Activated T-helper 1 cell treated with anti-CD3 and anti-CD28 coated beads, Interleukin-2, amount 50 U/mL, for 16 hours (primary cell): ENCODE measurements at places on chromosomes 6 and 20.

DNA sequence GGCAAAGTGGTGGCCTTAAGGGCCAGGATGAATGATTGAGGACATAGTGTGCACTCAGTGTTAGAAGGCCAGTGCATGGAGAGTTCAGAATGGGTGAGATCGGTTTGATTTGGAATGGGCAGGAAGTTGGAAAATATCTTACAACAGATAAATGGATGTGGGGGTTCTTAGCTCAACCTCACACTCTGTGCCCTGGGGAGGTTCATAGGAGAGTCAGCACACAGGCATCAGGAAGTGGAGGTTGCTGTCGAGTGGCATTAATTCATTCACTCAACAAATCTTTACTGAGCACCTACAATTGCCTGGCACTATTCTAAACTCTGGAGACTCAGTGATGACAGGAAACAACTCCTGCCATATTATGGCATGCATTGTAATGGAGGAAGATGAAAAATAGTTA, 313.7 kb upstream of the SUPT3H start:
- no peak for DNase-seq

DNA sequence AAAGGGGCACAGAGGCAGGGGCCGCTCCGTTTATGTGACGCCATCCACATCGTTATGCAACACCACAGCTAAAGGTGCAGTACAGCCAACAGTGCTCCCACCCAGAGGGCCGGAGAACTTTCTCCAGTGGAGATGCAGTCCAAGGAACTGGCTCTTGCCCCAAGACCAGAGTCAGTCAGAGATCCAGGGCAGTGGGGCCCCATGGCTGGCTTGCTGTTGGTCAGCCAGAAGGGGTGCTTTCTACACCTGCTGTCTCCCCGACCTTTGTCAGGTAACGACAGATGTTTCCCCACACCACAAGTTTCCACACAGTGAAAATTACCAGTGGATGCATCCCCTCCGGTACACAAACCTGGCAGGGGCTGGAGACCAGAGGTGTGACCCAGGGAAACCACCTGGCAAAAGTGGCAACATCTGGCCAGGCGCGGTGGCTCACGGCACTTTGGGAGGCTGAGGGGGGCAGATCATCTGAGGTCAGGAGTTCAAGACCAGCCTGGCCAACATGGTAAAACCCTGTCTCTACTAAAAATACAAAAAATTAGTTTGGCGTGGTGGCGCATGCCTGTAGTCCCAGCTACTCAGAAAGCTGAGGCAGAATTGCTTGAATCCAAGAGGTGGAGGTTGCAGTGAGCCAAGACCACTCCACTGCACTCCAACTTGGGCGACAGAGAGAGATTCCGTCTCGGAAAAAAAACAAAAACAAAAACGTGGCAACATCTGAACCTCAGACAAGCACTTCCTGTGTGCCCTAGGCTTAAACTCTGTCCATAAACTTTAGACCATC, 34.9 kb downstream of the UBE2V1 start:
- no peak for DNase-seq

- DNase-seq: no peak
These were observed 114.6 kb upstream of the TAB2 start for GRCh38 chr6:149202952-149203351.

DNA sequence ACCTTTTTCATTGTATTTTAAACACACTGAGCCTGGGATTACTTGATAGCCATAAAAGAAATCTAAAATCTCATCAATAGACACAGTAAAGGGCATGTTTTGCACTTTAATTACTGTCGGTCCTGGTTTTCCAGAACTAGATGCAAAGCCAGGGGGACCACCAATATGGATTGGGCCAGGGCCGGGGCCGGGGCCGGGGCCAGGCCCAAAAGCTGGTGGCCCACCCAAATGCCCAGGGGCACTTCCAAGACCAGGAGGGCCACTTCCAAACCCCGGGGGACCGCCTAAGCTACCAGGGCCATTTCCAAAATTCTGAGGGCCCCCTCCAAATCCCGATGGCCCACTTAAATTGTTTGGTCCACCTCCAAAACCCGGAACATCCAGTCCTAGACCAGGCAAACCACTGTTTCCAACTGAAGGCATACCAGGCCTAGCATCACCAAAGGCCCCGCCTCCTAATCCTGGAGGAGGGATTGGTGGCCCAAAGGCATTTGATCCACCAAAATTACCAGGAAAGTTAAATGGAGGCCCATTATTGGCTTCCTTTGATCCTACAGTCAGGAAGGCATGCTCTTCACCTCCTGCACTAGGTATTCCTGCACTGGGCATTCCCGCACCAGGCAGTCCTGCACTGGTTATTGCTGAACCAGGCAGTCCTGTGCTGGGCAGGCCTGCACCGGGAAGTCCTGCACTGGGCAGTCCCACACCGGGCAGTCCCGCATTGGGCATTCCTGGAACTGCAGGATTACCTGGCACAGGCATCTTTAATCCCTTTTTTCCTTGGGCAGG, 11.9 kb downstream of the CPNE1 start:
- no peak for DNase-seq

DNA sequence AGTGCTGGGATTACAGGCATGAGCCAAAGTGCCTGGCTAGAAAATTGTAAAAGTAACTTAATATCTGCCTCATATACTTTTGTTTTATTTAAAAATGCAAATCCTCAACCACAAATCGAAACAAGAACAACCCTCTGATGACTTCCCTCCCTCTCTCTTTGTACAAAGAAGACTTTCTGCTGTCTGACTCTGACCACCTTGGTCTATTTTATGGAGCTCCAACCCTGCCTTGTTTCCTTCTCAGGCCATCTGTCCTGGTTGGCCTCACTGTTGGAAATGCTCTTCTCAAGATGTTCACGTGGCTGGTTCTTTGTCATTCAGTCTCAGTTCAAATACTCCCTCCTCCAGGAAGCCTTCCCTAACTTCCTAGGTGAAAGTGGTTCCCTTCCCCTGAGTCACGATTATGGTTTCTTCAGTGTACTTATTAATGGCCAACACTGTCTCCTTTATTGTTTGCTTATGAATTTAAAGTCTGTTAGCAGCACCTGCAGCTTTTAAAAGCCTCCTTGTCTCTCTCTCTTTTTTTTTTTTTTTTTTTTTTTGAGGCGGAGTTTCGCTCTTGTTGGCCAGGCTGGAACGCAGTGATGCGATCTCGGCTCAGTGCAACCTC, 151.5 kb upstream of the SALL4 start:
- no peak for DNase-seq

- DNase-seq: no peak
These were observed 10.8 kb upstream of the TAAR1 start for GRCh38 chr6:132669690-132670291.

GRCh38 chr6:133937909-133938308, 15.1 kb upstream of the TBPL1 start:
- DNase-seq: no peak

DNA sequence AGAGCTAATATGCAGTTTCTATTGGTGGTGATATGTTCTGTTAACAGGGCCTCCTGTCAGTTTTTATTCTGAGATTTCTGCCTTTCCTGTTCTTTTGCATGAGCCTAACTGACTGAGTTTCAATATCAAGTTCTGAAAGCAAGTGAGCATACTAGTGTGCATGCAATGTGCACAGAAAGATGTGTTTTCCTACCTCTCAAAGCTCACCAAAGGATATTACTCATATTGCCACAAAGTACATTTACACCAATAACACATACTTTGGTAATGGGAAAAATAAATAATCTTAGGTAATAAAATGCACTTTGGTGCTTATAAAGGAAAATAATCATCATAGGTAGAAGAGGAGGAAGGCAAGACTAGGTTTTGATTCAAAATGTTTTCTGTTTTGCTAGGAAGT, 195.0 kb downstream of the KHDC1L start:
- DNase-seq: no peak

GRCh38 chr6:150443621-150444020, 74.8 kb downstream of the IYD start:
- DNase-seq: no peak

DNA sequence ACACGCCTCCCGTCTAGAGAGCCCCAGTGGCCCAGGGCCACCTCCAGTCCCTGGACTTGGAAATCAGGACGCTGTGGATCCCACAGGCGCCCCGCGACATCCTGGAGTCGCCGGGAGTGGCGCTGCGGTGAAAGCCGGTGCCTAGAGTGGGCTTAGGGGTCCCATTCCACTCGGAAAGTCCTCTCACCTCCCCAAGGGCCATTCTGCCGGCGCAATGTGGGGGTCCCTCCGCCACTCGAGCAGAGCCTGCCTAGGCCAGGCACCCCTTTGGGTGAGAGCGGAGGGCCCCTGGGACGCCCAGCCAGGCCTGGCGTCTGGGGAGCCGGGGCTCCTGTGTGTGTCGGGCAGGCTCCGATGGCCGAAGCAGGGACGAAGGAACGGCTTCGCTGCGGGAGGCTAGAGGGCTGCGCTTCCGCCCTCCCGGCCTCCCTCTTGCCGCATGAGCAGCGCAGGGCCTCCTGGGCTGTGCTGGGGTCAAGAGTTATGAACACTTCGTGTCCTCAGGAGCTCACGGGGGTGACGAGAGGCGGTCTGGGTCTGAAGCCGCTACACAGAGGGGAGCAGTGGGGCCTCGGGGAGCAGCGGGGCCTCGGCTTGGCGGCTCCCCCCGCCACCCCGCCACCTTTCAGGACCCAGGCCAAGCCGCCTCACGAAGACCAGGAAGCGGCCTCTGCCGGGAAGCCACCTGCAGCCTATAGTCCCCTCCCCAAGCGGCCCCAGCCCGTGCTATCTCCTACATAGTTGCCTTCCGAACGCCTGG, 13.6 kb downstream of the POU3F2 start:
- no peak for DNase-seq

DNA sequence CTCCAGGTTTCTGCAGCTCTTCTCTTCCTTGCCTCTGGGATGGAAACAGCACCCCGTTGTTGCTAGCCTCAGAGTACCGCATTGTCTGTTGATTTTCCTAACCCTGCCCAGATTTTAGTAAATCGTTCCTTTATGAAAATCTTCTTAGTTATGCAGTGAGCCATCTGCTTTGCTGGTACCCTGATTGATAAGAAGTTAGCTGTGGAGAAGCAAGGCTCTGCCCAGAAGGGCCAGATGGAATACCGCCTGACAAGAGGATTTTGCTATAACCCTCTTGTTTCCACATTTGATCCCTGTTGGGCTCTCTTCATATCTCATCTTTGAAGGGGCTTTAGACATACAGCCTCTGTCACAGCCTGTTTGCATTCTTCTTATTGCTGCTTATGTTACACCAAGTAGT, 229.0 kb downstream of the CDKAL1 start:
- DNase-seq: no peak

- DNase-seq: no peak
These were observed 141.1 kb downstream of the PDSS2 start for GRCh38 chr6:107318100-107318736.

- DNase-seq: no peak
These were observed 59.7 kb downstream of the EYA4 start for GRCh38 chr6:133300896-133301295.

- no peak for DNase-seq
These were observed 28.4 kb upstream of the GSTA3 start for GRCh38 chr6:52937908-52938307.

- no peak for DNase-seq
These were observed 310.0 kb upstream of the SPTLC3 start for GRCh38 chr20:12698817-12699216.

- no peak for DNase-seq
These were observed 41.2 kb upstream of the ARFGEF2 start for GRCh38 chr20:48880331-48880730.

DNA sequence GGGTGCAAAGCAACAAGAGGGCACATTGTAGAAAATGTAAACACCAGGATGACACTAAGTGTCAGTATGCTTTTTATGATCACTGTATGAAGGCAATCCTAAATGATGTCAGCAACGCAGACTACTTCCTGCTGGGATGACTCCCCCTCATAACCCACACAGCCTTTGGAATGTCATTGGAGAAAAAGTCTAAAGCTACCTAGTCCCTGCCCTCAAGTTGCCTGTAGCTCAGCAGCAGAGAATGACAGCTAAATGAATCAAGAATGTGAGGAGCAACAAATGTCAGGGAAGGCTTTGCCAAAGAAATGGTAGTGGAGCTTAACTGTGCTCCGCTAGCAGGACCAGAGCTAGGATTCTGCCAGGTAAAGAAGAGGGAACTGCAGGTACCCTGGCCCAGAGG, 555.6 kb downstream of the CD83 start:
- no peak for DNase-seq

DNA sequence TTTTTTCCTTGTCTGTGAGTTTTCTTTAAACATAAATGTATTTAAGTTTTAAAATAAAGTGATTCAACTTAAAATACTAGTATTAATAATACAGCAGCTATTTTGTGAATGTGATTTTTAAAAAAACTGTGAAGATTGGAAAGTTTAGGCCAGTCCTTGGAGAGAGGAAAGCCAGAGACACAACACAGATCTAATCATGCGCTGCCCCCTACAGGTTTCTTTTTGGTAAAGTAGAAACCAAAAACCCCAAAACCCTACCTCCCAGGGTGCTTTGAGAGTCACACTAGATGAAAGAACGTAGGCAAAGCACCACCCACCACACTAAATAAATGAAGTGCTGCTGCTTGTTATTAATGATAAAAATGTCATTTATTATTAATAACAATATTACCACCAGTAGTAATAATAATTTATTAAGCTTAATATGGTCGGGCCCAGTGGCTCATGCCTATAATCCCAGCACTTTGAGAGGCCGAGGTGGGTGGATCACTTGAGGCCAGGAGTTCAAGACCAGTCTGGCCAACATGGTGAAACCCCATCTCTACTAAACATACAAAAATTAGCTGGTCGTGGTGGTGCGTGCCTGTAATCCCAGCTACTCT, 33.7 kb downstream of the SLC9A8 start:
- peak; percentile 11 for DNase-seq
